ENCODE measurements at places on chromosomes 4 and X. TPM values are rescaled to one million over a fixed set of nuclear protein-coding genes. Genes with fewer than 3 reads are reported as not detected.

DNA sequence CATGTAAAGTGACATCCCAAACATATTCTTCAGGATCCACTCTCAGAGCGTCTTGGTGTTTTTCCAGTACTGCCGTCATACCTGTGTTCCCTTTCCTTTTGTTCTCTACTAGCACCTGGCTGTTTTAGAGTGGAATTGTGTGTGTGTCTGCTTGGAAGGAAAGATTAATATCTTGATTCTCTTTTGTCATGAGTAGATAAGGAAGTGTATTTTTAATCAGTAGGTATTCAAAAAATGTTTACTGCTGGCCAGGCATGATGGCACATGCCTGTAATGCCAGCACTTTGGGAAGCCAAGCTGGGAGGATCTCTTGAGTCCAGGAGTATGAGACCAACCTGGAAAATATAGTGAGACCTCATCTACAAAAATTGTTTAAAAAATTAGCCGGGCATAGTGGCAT is 198.8 kb downstream of the CBR4 start:
- no peak for DNase-seq

Gene FAM90A26
- polyA plus RNA-seq: not detected

DNA sequence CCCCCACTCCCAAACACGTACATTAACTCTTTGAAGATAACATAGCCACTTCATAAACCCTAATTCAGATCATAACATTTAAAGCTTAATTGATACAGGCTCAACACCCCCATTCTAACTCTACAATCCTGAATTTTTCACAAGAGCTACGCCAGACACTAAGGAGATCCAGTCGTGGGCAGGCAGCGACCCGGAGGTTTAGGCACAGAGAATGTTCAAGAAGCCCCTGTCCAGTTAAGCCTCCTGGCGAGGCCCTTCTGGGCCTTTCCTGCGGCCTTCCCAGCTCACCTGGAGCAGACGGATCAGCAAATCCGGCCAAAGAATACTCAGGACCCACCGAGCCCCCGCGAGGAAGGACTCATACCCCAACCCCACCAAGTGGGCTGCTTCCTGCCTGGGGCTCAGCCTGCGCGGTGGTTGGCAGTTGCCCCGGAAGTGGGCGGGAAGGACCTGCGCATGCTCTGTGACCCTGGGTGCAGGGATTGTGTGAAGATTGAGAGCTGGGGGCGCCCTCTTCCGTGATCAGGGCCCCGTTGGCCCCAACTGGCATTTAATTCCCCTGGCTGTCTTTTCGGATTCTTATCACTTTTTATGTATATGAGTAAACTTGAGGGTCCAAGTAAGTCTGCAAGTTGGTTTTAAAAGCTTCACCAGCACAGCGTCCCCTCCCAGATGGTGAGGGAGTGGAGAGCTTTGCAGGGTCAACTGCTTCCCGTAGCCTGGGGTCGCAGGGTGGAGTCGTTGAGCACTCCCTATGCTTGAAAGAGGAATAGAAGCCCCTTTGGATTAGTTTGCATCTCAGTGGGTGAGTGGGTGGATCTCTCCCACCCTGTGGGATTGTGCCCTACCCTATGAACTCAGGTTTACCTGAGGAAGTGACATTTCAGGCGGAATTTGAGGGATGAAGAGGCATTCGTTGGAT is at the start of gene TRIM61:
Gene TRIM61, minus strand, starts transcription at position 415 of the 922 bp plus-strand sequence. CDS start 7,655 bp downstream, outside the sequence.
- peak; percentile 57 for DNase-seq

GRCh38 chr4:25258980-25259578 is 25.2 kb downstream of the PI4K2B start:
- no peak for DNase-seq

DNA sequence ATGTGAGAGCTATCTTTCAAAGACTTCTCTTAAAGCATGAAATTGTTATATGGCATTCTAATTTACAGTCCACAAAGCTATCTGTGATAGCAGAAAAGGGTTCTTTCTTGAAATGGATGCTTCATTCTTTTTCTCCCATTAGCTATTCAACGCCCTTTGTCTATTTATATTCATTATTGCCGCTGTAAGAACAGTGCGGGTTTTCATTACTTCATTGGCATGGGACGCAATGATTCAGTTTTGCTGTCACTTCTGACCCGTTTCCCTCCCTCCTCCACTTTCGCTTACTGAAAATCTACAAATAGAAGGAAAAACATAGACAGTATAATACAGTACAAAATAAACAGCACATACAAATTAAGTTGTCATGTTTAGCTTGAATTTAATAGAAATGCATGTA is 394.6 kb downstream of the PCDH7 start:
- no peak for DNase-seq

DNA sequence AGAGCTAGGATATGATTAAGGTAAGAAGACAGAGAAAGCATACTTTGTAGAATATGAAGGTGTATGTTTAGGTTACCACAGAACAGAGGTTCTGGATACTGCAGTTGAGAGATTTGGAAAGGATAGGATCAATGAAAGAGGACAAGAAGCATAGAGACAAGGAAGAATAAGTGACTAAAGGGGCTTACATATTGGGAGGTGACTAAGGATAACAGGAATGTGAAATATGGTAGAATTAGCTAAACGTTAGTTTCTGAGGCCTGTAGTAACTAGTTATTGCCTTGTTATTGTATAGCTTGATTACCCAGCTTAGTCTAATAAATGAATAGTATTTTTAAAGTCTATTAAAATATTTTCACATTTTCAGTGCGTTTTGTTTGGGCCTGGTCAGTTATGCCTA is 38.2 kb downstream of the CENPI start:
- no peak for DNase-seq

Gene PRDM5
- polyA plus RNA-seq: 29.6 TPM

DNA sequence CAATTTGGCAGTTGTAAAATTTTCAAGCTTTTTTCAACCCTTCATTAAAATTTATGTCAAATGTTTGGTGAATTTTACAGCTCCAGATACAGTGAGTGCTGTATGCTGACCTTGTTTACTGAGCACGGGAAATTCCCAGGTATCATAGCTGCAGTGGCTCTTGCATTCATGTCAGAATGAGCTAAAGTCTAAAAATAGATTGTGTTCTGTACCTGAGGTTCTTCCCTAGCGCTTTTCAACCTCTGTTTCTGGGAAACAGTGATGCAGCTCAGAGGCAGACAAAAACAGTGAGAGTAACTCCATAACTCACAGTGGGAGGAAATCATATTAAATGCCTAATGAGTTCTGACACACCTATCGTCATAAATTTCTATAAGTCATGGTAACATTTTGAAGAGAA is 393.8 kb upstream of the GNPDA2 start:
- DNase-seq: no peak

GRCh38 chr4:110183643-110184042 is 14.8 kb downstream of the ELOVL6 start:
- DNase-seq: no peak
